NCI-H2227 treated with DMSO at 0.1 percent for 48 hours (cell line): ENCODE measurements at places on chromosomes 7 and 10.

DNA sequence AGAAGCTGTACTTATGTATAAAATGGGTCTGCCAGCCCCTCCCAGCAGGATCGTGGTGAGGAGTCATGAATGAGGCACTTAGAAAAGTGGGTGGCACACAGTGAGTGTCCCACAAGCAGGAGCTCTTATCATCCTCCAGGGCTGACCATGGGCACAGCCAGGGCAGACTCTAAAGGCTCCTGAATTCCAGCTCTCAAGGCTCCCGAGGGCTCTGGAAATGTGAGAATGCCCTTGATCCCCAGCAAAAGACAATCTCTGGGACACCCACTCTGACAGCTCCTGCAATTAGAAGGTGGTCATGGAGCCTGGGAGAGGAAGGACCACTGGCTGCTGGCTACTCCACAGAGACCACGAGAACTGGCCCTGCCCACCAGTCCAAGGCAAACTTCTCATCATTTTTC is 1.6 kb downstream of the VSTM4 start:
- no peak for DNase-seq

GRCh38 chr7:148262721-148263229 is 327.8 kb upstream of the C7orf33 start:
- DNase-seq = peak; percentile 83

GRCh38 chr7:75064291-75064690 is 9.3 kb downstream of the RCC1L start:
- DNase-seq = no peak

DNA sequence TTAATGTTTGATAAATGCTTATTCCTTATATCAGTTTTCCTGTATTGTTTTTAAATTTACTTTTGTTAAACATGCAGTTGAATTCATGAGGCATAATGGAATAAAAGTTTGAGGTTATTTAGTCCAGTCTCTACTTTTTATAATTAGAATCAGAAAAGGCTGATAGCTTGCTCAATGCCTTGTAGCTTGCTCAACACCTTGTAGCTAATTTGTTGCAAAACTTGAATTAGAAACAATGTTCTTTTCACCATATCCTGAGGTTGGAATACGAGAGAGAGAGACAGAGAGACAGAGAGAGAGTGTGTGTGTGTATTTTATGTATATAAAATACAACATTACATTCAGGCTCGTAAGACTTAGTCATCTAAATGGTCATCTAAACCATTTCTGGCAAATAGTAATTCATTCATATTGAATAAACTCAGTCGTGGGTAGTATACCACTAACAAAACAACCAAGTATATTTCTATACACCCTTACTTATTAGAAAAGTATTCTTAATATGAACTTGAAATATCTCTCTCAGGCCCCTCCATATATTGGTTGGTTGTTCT is 243.5 kb downstream of the ADK start:
- no peak for DNase-seq

- DNase-seq = no peak
Observed at GRCh38 chr10:50279489-50279888, 28.2 kb upstream of the ASAH2 start.

- DNase-seq = no peak
Observed at GRCh38 chr10:131070856-131071255, 240.7 kb downstream of the TCERG1L start.

DNA sequence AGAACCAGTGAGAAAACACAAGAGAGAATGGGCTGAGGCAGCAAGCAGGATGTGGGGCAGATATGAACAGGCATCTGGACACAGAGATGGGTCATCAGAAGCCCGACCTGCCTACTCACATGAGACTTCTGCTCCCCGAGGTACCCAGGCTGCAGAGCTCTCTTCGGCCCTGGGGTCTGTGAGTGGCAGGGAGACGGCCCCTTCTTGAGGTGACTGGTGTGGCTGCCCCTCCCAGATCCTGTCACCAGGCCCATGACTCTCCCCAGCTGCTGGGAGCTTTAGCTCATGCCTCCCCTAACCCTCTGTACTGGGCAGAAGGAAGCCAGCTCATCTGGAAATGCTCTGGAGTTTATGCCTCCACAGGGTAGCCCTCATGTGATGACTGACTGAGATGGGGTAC is 157.6 kb upstream of the PCBD1 start:
- DNase-seq = no peak

GRCh38 chr7:42348071-42348470 is 111.1 kb upstream of the GLI3 start:
- DNase-seq = no peak

DNA sequence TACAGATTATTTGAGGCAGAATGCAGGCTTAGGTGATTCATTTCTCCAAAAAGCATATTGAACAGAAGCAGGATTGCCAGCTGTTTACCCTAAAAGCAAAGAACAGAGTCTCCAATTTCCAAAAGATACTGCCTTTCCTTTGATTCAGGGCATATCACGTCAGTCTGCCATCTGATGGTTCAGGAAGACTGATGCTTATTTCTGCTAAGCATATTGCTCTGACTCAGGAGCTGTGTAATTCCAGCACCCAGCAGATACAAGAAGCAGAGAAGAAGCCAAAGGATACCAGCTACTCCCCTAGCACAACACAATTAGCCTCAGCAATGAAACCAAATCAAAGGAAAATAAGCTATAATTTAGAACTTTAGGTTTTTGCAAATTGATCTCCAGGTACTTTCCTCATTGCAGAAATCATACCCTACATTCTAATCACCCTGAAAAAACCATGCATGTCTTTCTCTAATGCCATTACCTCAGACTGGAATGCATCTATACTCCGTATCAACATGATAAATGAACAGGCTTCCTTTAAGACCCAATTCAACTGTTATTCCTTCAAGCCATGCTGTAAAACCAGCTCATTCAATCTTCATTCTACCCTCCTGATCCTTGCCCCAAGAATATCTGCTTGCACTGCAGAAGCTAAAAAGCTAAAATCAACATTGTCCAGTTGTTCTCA is 55.1 kb downstream of the ABI1 start:
- no peak for DNase-seq

- DNase-seq = no peak
Observed at GRCh38 chr10:17062493-17062892, 67.1 kb downstream of the CUBN start.

- DNase-seq = no peak
Observed at GRCh38 chr10:95309958-95310357, 19.2 kb upstream of the PDLIM1 start.

GRCh38 chr10:14742382-14742781 is 32.3 kb downstream of the FAM107B start:
- DNase-seq = no peak

- DNase-seq = no peak
Observed at GRCh38 chr7:149196705-149197171, 1.4 kb downstream of the ZNF282 start.
